Fibroblast of skin of right quadriceps (primary cell): ENCODE measurements at places on chromosomes 3 and 15.

- no peak for DNase-seq
Measured at GRCh38 chr15:51062736-51063135, 32.0 kb downstream of the TNFAIP8L3 start.

GRCh38 chr3:109804697-109805096, 467.4 kb upstream of the DPPA4 start:
- no peak for DNase-seq

DNA sequence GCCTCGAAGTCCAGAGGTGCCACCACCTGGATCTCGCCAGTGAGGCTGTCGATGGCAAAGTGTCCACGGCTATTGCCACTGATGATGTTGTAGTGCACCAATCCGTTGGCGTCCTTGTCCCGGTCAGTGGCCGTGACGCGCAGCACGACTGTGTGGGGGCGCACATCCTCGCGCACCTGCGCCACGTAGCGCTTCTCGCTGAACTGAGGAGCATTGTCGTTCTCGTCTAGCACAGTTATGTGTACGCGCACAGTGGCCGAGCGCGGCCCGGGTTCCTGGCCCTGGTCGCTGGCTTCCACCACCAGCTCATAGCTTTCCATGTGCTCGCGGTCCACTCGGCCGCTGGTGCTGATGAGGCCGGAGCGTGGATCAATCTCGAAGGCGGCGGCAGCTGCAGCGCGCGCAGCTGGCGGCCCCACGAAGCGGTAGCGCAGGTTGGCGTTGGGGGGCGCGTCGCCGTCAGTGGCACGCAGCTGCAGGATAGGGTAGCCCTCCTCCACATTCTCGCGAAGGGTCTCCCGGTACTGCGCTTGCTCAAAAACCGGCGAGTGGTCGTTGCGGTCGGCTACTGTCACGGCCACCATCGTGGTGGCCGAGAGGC, 1.8 kb downstream of the CELSR3 start:
- DNase-seq = no peak

DNA sequence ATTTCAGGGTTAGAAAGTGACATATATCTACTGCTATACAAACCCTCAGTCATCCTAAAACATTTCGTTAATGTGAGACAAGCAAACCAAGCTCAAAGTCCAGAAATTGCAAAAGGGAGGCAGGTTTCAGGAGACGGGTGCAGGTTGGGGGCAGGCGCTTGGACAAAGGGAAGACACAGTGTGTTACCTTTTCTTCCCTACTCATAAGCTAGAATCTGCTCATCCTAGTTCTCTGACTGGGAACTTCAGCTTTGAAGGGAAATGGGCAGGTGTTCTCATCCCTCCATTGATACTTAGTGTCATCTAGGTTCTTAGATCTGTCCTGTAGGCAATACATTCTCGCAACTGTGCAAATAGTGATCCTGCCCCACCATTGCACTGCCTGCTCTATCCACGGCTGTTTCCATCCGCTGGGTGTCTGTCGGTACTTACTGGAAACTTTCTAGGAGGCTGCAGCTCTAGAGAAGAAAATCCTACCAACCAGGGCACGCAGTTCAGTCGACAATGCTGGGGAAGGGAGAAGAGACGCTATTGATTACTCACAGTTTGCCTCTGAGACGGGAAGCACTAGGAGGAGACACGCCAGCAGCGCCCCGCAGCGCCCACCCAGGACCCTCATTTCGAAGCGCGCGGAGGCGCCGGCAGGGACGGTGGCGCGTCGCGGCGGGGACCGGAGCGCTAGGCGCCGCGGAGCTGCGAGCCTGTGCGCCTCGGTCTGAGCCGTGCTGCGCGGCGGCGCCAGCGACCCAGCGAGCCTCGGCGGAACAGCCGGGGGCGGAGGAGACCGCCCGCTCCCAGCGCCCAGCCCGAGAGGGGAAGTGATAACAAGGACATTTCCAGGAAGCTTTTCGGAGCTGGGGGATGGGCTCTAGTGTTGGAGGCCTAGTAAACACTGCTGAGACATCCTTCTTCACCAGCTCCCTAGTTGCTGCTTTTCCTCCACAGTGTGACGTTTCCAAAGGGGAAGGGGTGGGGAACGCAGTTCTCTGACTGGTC, at the start of gene PROS1:
Gene PROS1, minus strand, starts transcription at position 766 of the 996 bp plus-strand sequence. Its CDS starts 147 bp downstream, at position 619.
- peak; percentile 79 for DNase-seq

GRCh38 chr15:39510001-39510701, 70.7 kb upstream of the THBS1 start:
- DNase-seq = no peak

DNA sequence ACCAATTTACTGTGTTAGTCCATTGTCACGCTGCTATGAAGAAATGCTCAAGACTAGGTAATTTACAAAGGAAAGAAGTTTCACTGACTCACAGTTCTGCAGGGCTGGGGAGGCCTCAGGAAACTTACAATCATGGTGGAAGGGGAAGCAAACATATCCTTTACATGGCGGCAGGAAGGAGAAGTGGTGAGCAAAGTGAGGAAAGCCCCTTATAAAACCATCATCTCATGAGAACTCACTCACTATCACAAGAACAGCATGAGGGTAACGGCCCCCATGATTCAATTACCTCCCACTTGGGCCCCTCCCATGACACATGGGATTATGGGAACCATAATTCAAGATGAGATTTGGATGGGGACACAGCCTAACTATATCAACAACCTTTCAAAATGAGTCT, 20.2 kb downstream of the USF3 start:
- no peak for DNase-seq

DNA sequence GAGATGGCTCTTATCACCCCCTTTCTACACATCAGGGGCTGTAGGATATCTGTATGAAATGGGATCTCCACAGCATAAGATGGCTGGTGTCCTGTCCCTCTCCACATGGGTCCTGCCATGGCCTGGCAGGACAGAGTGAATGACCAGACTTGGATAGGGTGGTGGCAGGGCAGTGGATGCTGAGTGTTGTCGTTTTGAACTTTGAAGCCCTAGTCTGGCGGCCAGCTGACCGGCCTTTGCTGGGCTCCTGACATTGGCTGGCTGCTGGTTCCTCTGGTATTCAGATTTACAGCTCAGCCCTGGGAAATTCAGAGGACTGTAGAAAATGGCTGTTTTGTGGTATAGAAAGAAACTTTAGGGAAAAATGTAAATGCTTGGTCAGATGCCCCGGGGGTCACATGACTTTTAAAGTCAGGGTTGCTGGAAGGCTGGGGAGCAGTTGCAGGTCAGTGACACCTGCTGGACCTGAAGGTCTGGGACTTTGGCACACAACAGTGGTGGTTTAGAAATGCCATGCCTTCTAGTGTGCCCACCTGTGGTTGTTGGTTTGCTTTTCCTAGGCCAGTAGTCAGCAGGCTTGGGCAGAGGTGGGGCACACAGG, 13.5 kb upstream of the PGPEP1L start:
- no peak for DNase-seq

GRCh38 chr3:159668990-159669476, 319.6 kb upstream of the IL12A start:
- DNase-seq = peak; percentile 70

DNA sequence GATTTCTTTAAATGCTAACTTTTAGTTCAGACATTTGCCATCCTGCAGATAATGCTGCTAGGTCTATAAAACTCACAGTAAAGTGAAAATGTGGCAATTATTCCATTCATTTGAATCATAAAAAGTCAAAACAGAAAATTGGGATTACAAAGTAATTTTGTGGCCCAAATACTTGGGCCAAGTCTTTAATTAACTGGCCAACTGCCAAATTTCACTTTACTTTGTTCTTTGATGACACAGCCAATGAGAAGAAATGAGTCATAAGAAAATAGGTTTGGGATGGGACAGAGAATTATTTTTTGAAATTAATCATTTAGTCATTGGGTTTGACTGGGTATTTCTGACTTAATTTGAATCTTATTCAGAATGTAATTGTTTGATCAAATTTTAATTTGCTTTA, 89.8 kb upstream of the SLC2A2 start:
- DNase-seq = peak; percentile 72
